ENCODE measurements at places on chromosomes 5 and 9.

GRCh38 chr9:87148331-87149104, 201.2 kb upstream of the GAS1 start:
- peak; percentile 87 for DNase-seq

GRCh38 chr9:110537841-110538646, 41.5 kb downstream of the SVEP1 start:
- no peak for DNase-seq

DNA sequence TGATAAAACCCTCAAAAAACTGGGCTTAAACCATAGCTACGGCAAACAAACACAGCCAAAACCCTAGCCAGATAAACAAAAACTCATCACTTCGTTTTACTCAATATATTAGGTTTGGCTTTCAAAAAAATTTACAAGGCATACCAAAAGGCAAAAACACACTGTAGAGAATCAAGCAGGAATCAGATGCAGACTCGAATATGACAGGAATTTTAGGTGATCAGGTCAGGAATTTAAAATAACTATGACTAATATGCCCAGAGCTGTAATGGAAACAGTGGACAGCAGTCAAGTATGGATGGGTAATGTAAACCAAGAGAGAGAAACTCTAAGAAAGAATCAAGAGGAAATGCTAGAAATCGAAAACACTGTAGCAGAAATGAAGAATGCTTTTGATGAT, 26.5 kb upstream of the DOCK2 start:
- no peak for DNase-seq

- no peak for DNase-seq
Observed at GRCh38 chr5:97151370-97151769, 9.0 kb upstream of the LIX1 start.

- DNase-seq: no peak
Observed at GRCh38 chr5:151577566-151577965, 13.6 kb downstream of the FAT2 start.

DNA sequence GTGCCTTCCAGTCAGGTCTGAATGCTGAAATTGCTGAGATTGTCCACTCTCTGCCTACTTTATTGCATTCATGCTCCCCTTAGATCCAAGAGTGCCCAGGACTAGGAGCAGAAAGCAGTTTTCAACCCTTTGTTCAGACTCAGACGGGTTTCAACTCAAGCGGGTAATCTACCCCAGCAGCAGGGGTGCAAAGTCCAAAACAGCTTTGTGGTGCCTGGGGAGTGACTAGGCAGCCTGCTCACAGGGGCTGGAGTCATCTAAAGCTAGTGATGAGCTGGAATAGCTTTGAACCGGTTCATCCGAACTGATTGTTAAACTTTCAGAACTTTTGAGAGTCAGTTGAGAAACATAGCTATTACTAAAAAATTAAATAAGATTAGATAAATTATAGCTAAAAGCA, 71.0 kb upstream of the IQGAP2 start:
- DNase-seq: no peak

DNA sequence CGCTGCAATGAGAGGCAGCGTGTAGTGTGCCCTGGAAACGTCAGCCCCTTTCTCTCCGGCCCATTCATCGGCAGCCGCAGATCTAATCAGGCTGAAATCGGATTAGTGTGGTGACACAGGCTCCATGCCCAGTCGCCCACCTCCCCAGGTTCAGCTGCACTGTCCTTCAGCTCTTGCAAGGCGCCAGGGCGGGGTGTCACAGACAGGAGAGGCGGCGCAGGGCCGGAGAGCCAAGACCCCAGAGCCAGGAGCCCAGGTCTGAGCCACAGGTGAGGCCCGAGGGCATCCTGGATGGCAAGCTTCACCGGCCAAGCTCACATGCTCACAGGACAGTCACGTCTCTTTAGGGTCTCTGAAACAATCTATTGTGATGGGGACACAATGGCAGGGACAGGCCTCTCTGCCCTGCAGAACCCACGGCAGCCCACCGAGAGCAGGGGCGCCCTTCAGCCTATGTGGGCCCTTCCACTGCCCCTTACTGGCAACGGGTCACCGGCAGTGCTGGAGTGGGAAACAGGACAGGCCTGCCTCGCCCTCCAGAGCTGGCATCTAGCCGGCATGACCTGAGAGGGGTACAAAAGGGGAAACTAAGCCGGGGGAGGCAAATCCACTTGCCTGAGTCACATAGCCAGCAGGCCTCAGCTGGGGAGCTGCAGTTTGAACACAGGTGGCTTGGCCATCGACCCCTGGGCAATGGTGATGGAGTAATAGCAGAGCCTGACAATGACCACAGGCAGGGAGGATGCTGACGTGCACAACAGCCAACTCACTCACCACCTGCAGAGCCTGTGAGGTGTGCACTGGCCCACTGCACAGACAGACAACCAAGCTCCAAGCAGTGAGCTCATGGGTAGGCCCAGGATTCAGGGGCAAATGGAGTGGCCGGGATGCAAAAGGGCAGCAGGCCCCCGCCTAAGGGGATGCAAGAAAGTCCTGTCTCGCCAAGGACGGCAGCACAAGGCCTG, 48.1 kb downstream of the VAV2 start:
- no peak for DNase-seq

- DNase-seq: no peak
Observed at GRCh38 chr9:6226696-6227095, 11.1 kb downstream of the IL33 start.

All from substantia nigra (tissue), 51 donors.